ENCODE measurements at places on chromosomes 4 and X.

- DNase-seq = no peak
Observed at GRCh38 chr4:141511055-141511454, 125.3 kb upstream of the IL15 start.

DNA sequence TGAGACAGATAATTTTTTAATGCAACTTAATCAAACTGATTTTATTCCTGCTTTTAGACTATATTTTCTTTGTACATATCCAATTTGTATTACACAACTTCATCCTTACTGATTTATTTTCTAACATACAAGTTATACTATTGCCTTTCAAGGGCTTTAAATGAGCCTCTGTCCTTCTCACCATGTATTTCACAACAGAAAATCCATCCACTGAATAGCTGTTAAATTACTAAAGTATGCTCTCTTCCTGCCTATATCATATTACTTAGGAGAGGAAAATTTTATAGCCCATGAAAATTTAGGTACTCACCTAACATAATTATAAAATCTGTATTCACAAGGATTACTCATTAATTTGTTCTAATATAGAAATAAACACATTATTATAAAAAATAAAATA is 528.6 kb downstream of the ANKRD50 start:
- DNase-seq = no peak

- DNase-seq = no peak
Observed at GRCh38 chrX:48965959-48966358, 5.7 kb downstream of the KCND1 start.

DNA sequence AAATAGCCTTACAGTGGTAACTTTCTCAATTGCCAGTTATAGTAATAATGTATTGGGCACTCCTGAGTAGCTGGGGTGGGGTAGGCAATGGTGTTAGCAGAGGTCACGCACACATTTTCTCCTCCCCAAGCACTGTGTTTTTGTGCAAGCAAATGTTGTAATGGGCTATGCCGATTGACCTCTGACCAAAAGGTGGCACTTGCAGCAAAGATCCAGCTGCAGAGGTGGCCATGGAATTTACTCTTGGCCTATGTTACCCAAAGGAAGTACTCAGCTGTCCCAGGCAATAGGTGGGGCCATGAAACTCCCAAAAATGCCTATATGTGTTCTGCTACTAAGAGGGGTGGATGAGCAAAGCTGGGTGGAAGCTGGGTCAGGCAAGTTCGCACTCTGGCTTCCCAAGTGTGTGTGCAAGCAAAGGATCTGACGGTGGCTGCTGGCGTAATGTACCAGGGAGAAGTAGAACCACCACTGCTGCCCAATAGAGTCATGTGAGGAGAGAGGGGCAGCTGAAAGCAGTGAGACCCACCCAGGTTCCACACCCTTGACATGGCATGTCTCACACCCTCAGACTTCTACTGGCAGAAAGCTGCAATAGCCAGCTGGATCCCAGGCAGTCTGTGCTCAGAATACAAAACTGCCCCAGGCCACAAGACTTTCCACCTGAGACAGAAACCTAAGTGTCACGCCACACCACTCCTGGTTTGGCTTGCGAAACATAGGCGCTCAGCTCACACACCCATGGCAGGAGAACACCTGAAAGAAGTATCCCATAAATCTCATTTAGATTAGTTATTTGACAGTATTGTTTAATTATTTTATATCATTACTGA is 353.3 kb upstream of the EMCN start:
- DNase-seq = no peak

- no peak for DNase-seq
Observed at GRCh38 chr4:94175553-94176261, 32.0 kb upstream of the SMARCAD1 start.

- peak; percentile 4 for DNase-seq
Observed at GRCh38 chr4:16443504-16444088, 217.3 kb upstream of the TAPT1 start.

- DNase-seq = no peak
Observed at GRCh38 chr4:96073461-96073860, 233.6 kb downstream of the PDHA2 start.

GRCh38 chr4:34323549-34324320 is 1920.6 kb downstream of the ARAP2 start:
- no peak for DNase-seq

GRCh38 chr4:38106886-38107514 is 146.8 kb downstream of the PTTG2 start:
- DNase-seq = no peak

DNA sequence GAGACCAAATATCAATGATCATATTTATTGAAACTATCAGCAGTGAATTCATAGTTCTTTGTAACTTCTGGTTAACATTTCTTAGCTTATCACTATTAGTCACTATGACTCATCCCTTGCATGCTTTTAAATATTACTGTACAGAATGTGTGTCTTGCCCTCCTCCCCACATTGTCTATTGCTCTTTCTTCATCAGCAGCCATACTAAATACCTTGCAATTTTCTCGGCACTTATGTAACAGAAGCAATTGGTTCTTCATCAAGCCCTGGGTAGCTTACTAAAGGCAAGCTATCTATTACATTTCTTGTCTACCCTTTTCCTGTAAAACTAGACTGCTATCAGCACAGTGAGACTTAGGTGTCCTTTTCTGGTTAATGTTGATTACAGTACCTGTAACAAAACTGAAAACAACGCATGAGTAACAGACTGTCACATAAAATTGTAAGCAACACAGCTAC is 8.2 kb downstream of the KLHL4 start:
- DNase-seq = no peak

DNA sequence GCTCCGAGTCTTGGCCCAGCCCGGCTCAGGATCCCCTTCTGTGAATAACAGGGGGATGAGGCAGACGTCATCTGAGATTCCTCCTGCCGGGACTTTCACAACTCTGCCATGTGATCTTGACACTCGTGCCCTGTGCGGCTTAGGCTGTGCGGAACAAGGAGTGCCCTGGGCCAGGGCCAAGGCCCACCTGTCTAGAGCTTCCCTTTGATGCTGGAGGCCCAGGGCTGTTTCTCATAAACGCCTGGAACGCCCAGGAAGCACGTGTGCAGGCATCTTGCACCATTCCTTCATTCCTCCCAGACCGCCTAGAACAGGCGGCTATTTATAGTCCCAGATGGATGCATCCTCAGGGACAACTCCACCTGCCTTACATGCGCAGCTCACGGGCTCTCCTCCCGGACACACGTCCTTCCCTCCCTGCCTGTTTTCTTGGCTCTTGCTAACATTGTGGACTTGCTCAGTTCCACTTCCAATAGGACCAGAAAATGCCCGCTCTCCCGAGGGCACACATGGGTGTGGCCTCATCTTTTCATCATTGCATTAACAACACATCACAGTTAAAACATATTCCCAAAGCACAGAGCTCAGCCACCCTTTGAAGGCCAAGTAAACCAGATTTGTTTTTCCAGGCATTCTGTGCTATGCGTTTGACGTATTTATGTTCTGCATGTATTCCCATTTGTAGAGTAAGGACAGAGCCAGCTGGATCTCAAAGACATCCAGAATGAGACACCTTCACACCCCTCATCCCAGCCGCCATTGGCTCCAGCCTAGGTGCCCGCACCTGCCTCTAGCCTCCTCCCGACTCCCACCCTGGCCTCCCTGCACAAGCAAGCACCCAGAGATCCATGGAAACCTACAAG is 57.2 kb downstream of the ABLIM2 start:
- peak; percentile 29 for DNase-seq

- DNase-seq = no peak
Observed at GRCh38 chr4:83751336-83751949, 215.5 kb downstream of the GPAT3 start.

- DNase-seq = no peak
Observed at GRCh38 chr4:46270986-46271596, 118.8 kb downstream of the GABRA2 start.

- DNase-seq = no peak
Observed at GRCh38 chr4:147052361-147052760, 106.7 kb upstream of the TTC29 start.

GRCh38 chr4:181264893-181265292 is 978.3 kb upstream of the TENM3 start:
- DNase-seq = no peak

DNA sequence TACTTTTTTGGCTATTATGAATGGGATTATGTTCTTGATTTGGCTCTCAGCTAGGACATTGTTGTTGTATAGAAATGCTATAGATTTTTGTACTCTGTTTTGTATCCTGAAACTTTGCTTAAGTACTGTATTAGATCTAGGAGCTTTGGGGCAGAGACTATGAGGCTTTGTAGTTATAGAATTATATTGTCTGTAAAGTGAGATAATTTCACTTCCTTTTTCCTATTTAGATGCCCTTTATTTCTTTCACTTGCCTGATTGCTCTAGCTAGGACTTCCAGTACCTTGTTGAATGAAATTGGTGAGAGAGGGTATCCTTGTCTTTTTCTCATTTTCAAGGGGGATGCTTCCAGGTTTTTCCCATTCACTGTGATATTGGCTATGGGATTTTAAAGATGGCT is 28.1 kb downstream of the ADAM29 start:
- DNase-seq = no peak

- DNase-seq = no peak
Observed at GRCh38 chrX:56232221-56233082, at the start of gene KLF8. Gene KLF8 (plus strand): TSS chrX:56232356. CDS start chrX:56233335, 979 bp downstream.

DNA sequence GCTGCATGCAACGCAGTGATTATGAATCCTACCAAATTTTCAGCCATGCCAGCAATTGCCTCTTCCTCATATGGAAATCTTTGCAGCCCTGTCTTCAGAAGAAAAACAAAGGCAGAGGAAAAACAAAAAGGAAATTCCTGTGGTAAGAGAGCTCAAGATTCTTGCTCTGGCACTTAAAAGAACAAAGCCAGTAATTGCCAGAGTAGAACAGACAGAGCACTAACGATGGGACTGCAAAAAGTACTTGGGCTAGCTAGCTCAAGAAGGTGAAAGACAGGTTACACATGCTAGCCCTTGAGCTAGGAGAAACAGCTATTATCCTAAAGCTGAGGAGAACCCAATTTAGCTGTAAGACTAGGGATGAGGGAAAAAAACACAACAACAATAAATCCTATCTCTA is 582.3 kb downstream of the KCNIP4 start:
- DNase-seq = no peak

- no peak for DNase-seq
Observed at GRCh38 chrX:46647251-46647650, 73.7 kb downstream of the CHST7 start.

GRCh38 chr4:148095346-148095923 is 346.8 kb downstream of the NR3C2 start:
- no peak for DNase-seq

Data from skin of body (tissue), 3 donors.